ENCODE measurements at places on chromosomes 2 and 18. TPM values are rescaled to one million over a fixed set of nuclear protein-coding genes. Genes with fewer than 3 reads are reported as not detected.

DNA sequence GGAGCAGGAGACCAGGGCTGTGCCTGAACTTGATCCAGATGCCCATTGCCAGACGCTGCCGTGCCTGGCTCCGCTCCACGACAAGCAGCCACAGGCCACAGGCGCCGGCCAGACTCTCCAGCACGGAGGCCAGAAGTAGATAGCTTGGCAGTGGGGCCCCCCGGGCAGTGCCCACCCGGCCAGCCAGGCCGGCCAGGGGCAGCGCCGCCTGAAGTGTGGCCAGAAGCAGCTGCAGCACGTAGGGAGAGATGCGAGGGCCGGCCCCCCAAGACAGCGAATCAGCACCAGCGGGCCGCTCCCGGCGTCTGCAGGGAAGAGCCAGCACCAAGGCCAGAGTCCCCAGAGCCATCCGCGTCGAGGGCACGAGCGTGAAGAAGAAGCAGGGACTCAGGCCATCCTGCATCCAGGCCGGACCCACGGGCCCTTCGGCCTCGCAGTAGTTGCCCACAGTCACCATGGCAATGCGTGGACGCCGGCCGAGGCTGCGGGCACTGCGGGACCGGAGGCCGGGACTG lies 484 bp downstream of the ABCB6 start:
- peaks cover 61% of the 10 kb centered on the region for H3K36me3 ChIP-seq
- H3K27me3 ChIP-seq, result no peaks in the 10 kb centered on the region
- peaks cover 33% of the 10 kb centered on the region for H3K4me1 ChIP-seq
- peak overlapping the region; percentile 62 for H3K4me3 ChIP-seq
- peak overlapping the region; percentile 90 for H3K27ac ChIP-seq

DNA sequence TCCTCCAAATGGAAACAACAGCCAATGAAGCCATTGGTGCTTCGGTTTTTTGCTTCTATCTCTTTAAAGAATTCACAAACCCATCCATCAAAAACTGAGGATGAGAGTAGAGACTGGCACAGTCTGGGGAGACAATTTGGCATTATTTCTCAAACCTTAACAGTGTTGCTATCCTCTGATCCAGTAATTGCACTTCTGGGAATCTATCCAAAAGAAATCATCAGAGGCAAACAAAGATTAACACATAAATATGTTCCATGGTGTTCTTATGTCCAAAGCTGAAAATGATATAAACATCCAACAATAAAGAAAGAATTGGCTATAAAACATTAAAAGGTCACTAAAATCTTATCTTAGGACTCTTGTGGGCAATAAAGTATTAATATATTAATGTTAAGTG lies 35.1 kb downstream of the REEP1 start:
- H3K4me3 ChIP-seq, result no peak overlapping the region
- no peaks in the 10 kb centered on the region for H3K27me3 ChIP-seq
- H3K27ac ChIP-seq, result no peak overlapping the region
- no peak for DNase-seq
- peaks cover 9% of the 10 kb centered on the region for H3K4me1 ChIP-seq

DNA sequence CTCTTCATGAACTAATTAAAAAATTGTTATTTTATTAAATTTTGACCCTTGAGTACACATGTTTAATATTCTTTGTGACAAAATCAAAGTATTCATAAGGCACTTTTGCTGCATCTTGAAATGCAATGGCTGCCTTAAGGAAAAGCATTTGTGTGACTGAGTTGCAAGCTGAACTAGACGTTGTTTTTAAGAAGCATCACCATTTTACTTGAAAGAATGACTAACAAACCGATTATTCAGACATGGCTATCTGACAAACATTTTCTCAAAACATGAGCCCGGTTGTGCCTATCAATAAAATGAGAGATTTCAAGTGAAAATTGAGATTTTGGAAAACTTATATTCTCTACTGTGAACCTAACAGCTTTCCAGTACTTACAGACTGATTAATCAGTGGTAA lies 2.8 kb downstream of the GCFC2 start:
- H3K27ac ChIP-seq, result no peak overlapping the region
- no peak overlapping the region for H3K4me3 ChIP-seq
- no peaks in the 10 kb centered on the region for H3K27me3 ChIP-seq

DNA sequence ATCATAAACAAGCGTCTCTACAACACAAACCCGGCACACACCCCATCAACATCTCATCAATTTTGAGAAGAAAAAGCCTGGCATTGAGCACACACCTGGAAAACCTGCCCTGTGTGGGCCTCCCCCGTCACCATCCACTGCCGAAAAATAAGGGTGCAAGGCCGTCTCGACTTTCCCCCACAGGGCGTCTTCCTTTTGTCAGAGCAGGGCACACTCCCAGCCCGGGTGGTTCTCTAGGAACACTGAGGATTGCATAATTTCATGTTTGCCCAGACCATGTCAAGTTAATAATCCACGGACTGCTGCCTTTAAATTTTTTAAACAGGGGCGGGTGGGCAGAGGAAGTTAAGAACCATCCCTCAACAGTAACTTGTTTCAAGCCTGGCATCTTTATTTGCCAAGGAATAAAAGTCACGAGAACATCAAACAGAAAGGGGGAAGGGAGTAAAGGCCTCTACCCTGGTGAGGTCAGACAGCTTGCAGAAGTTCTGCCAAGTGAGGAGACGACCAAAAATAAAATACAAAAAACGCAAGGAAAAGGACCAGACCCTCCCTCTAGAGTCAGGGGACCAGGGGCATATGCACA lies 2.1 kb downstream of the TFCP2L1 start:
- H3K4me3 ChIP-seq, result peak overlapping the region; percentile 60
- H3K4me1 ChIP-seq, result no peaks in the 10 kb centered on the region
- H3K27ac ChIP-seq, result peak overlapping the region; percentile 60
- H3K27me3 ChIP-seq, result peaks cover 18% of the 10 kb centered on the region
- H3K36me3 ChIP-seq, result no peaks in the 10 kb centered on the region
- DNase-seq, result no peak

TRIM54 gene
- total RNA-seq, result not detected

CNGA3 gene
- total RNA-seq, result 0.18 TPM

IL1A gene
- 2.1 TPM for total RNA-seq

PSMA8 gene
- not detected for total RNA-seq

EMILIN1 gene
- total RNA-seq, result 56.3 TPM

Measured in lower lobe of right lung (tissue), 2 donors.